HS-27A (cell line): ENCODE measurements at places on chromosomes 5 and 9.
A peak's percentile ranks its signal among the peaks of the same experiment; 100 is the strongest.

DNA sequence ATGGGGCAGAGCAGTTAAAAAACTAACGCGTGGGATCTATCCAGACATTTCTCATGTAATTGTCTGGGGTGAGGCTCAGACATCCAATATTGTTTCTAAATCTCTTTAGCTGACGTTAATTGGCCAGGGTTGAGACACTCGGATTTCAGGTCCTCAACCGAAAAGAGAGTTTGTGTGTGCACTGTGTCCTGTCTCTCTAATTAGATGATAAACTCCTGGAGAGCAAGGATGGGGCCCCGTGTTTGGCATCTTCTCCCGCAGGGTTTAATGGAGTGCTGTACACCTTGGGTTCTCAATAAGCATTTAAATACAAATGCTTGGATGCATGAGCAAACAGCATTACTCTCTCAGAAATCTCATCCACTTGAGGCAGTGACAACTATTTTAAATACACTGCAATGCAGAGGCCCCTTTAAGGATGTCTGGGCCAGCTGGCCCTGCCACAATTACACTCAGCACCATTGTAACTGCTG, 139.6 kb downstream of the MTX3 start:
- DNase-seq = no peak

DNA sequence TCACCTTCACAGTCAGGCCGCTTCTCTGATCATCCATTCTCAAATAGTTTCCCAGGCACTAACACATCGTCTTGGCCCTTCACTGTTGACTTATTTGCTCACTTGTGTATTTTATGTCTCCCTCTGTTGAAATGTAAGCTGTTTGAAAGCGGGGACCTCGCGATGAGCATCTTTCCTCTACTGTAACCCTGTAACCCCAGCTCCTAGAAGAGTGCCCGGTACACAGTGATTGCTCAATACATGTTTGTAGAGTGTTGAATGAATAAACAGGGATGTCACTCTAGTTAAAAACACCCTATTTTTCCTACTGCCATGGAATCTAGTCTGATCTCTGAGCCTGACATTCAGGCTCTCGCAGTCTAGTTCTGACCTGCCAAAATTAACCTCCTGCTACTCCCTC, 150.8 kb downstream of the TTLL11 start:
- no peak for DNase-seq

DNA sequence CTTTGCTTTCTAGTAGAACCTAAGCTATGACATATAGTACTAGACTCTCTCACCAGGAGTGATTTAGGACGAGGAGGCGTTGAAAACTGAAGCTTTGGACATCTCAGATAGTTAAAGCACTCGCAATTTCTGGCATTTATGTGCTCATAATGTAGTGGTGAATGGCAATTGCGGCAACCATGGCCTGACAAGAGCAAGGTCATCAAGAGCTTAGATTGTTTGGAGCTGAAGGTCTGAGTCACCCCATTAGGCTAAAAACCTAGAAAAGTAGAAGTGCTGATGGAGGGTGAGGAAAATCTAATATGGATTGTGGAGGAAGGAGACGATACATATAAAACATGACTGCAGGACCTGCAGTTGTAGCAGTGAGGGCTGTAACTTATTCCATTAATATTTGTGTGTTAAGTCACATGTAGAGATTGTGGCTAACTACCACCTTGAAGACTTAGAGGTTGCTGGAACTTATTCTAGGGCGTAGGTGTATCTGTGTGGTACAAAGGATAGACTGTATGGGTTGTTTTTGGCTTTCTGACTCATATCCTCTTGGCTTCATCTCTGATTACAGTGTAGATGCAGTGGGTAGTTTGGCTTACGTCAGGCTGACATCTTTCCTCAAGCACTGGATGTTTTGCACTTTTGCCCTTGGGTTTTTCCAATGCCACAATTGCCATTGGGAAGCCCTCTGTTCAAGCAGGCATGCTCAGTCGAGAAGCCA, 138.9 kb upstream of the CDKN2B start:
- DNase-seq = no peak

GRCh38 chr5:134879456-134879855, 5.3 kb downstream of the TXNDC15 start:
- DNase-seq = no peak

DNA sequence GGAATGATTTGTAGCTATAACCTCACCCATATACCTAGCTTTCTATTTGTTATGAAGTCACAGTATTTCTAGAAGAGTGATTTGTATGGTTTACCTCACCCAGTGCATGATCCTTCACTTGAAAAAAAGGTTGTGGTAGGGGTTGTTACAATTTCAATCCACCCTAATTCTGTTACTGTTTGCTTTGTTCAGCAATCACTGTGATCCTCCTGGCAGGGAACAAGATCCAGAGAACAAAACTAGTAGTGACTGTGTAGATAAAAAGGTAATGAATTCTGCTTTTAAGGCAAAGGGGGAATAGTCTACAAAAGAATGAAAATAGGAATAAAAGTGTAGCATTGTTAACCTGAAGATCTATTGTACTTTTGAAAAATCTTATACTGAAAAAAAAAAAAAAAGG, 191.3 kb upstream of the SH3GL2 start:
- DNase-seq = no peak

DNA sequence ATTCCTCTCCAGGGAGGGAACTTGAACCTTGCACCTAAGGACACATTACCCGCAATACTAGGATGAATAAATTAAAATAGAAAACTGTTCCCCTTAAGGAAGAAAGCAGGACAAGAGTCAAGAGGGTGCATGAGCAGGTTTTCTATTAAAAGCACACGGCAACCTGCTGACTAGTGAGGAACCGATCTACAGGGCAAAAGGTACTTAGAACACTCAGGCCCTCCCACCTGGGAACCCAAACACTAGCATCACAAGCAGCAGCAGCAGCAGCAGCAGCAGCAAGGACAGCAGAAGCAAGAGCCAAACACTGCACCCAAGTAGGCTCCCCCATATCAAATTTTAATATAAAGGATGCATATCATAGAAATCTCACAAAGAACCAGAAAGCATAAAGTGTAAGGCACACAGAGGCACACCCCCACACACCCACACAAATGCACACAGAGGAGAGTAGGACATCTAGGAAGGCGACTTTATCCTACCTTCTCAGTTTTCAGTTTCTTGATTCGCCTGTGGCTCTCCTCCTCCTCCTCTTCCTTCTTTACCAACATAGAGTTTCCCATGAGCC, 2.8 kb downstream of the ZNF608 start:
- DNase-seq = no peak

- no peak for DNase-seq
Observed at GRCh38 chr5:99948850-99949249, 586.3 kb upstream of the FAM174A start.

DNA sequence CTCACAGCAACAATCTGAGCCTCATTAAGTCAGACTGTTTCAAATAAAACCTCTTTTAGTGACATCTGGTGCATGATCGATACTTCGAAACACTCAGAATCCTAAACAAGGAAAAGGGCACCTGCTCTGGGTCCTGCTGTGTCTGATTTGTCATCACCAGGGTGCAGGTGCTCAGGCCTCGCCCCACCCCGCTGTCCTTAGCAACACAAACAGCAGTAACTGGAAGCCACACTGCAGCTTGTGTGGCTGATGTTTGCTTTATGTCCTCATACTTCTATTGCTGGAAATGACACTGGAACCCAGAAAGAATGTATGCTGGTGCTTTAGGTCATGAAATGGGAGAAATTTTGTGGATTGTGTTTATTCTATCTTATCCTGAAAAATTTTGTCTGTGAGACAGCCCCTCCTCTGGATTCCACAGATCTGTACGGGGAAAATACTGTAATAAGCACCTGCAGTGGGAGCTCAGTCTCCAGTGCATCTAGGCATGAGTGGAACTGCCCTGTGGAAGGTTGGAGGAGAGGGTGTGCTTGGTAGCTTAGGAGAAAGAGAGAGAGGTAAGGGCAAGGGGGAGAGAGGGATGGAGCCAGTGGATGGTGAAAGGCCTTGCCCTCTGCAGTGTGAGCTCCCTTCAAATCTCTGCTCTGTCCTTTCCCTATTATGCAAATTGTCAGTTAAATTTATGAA, 284.2 kb downstream of the SMARCA2 start:
- DNase-seq = no peak

DNA sequence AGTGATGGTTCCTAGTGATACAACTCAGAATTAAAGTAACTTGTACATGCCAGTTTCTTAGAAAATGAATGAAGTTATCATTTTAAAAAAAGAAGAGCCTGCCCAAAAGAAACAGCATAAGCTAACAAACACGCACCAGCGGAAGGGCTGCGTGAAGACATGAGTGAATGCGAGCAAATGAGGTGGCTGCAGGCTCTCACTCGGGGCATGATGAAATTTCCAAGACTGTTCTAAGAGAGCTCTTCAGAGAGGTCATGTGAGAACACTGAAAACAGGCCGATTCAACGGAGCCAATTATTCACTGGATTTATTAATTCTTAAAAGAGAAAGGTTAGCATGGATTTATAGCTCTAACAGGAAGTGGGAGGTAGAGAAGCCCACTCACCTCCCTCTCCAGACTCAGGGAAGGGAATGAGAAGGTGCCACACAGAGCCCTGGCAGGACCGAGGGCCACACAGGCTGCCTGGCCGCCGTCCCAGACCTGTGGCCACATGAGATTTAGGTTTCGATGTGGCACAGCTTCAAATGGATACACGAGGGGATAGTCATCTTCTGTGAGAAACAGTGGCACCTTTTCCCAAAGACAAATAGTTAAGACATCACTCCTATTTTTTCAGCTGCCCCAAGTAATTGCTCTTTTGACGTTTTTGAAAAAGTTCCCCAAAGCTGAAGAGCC, 55.5 kb downstream of the HABP4 start:
- DNase-seq = no peak

DNA sequence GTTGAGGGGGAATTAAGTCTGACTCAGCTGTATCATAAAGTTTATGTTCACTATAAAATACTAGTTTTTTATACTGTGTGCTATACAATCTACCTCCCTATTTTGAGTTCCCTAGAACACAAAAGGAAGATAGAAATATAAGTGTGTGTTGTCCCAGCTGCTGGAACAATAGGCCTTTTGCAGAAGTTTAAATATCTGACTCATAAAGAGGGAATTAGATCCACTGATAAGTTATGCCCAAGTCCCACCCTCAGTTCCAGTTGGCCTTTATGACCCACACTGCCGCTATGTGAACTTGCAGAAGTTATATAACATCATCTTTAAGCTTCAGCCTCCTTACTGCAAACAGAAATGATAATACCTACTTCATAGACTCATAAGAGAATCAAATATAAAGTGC, 88.5 kb upstream of the DAB2 start:
- peak; percentile 64 for DNase-seq

GRCh38 chr9:82404196-82404870, 415.8 kb downstream of the SPATA31D1 start:
- DNase-seq = no peak

DNA sequence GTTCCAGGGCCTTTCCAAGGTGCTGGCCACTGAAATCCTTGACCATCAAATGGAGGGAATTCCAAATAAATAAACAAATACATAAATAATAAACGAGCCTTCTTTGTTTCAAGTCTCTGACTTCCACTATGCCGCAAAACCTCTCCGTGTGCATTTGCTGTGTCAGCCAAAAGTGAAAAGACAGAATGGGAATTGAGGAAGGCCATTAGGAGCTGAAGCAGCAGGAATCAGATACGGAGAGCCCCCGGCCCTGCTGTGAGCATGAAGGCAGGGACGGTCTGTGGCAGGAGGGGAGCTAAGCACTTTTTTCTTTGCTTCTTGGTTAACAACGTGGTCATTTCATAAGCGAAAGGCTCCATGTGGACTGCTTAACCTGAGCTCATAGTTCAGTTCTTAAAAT, 26.1 kb downstream of the PLPPR1 start:
- no peak for DNase-seq

- no peak for DNase-seq
Observed at GRCh38 chr9:90964101-90965020, 162.7 kb downstream of the SYK start.

DNA sequence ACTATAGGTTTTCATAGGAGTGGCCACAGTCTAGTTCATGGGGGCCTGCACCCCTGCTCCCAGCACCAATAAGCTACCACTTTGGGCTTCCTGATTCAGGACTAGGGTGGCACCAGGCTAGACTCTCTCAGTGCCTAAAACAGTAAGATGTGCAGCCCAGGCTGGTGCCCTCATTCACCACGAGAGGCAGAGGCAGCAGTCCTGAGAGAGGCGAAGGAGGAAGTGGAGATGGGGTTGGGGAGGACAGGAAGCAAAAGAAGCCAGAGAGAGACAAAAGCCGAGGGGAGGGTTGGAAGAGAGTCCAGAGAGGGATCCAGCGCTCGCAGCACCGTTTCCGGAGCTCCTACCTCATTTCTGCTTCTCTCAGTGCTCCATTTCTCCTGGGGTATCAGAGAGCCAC, 180.9 kb downstream of the MED10 start:
- no peak for DNase-seq

DNA sequence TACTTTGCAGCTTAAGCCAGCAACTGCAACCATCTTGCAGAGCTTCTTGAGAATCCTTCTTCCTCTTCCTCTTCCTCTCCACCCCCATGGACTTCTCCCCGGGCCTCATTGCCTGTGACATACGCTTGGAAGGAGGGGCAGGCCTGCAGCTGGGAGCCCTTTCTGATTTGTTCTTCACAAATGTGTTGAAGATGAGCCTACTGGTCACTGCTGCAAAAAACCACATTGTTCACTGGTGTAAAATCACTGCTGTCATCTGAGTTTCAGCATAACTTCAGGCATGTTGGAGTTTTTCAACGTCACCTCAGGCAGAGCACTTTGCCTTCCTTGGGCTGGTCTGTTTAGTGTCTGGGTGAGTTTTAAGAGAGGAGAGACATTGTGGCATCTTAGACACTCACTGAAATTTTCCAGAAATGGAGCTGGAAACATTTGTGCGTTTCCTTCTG, 7.9 kb downstream of the TJP2 start:
- DNase-seq = no peak

DNA sequence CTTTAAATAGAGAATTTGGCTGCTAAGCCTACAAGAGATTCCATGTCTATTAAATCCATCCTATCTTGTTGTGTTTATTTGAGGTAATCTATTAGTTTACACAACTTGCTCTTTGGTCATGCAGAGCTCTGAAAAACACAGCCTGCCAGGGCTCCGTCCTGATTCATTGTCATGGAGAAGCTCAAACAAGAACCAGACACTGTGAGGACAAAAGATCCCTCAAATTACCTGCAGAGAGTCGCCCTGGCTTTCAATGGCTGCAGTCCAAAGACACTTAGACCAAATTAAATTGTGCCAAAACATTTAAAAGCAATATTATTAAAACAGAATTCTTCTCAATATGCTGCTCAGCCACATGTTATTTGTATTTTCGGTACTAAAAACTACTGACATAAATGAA, 60.1 kb downstream of the CDH18 start:
- DNase-seq = no peak

DNA sequence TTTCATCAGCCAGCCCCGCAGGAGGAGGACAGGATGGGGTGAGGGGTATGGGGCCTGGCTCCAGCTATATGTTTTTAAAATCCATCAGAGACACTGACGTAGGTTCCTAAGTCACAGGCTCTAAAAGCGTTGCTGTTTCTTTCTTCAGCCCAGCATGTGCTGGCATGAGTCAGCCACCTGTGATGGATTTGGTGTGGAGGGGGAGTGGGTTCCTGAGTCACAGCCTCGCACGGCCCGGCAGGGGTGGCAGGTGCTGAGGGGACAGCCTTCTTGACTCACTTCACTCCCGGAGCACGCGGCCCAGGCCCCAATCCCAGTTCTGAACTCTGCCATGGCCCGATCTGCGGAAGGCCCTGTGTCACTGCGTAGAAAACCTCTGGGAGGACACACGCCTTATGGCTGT, 38.8 kb upstream of the RPL26L1 start:
- DNase-seq = no peak

GRCh38 chr5:126624534-126624933, 23.8 kb downstream of the PHAX start:
- peak; percentile 59 for DNase-seq
